ENCODE measurements at places on chromosomes 1 and 21. TPM values are rescaled to one million over a fixed set of nuclear protein-coding genes. Genes with fewer than 3 reads are reported as not detected.

The GPR25 gene
- not detected for total RNA-seq

The ETV3 gene
- total RNA-seq: 26.2 TPM

The GNPAT gene
- 41.3 TPM for total RNA-seq

The IL6R gene
- total RNA-seq: 17.5 TPM

The CD1B gene
- not detected for total RNA-seq

The KIF14 gene
- 24.9 TPM for total RNA-seq

The THEM5 gene
- total RNA-seq: not detected

The GOLT1A gene
- total RNA-seq: 0.85 TPM

The PPT1 gene
- 72.9 TPM for total RNA-seq

The GJA5 gene
- 1.8 TPM for total RNA-seq

The APOBEC4 gene
- total RNA-seq: not detected

The GLMP gene
- 32.7 TPM for total RNA-seq

The DCDC2B gene
- total RNA-seq: not detected

The TMEM200B gene
- 8.7 TPM for total RNA-seq

The TMIGD3 gene
- total RNA-seq: not detected

The YBX1 gene
- 1,172 TPM for total RNA-seq

The C1orf116 gene
- total RNA-seq: 76.9 TPM

The HES4 gene
- 4.3 TPM for total RNA-seq

The GRIK1 gene
- not detected for total RNA-seq

The COL9A2 gene
- total RNA-seq: 40.3 TPM

The FAM72D gene
- total RNA-seq: 2.7 TPM

The TMEM61 gene
- total RNA-seq: 1.4 TPM

The TMEM51 gene
- 18.1 TPM for total RNA-seq

The GPN2 gene
- total RNA-seq: 21.2 TPM

The C1orf141 gene
- total RNA-seq: not detected

The NPPA gene
- not detected for total RNA-seq

The NECTIN4 gene
- 1.2 TPM for total RNA-seq

The LAD1 gene
- 240 TPM for total RNA-seq

The IL20 gene
- 0.74 TPM for total RNA-seq

The C1orf87 gene
- not detected for total RNA-seq

The C1orf185 gene
- not detected for total RNA-seq

The OR2T3 gene
- total RNA-seq: not detected

The LYPLA2 gene
- total RNA-seq: 75.3 TPM

The ACTL8 gene
- not detected for total RNA-seq

The LRRC3 gene
- 2.6 TPM for total RNA-seq

The LIPI gene
- not detected for total RNA-seq

The KLF17 gene
- not detected for total RNA-seq

The IFI44L gene
- 31.8 TPM for total RNA-seq

The TBX19 gene
- 0.32 TPM for total RNA-seq

The TRIM45 gene
- total RNA-seq: 2.3 TPM

The DPH5 gene
- 46.8 TPM for total RNA-seq

The SDE2 gene
- total RNA-seq: 14.5 TPM

The TP73 gene
- total RNA-seq: 0.78 TPM
